ENCODE measurements at places on chromosomes 12 and 14.

- DNase-seq, result no peak
Observed at GRCh38 chr14:61322799-61323290, 1.5 kb downstream of the PRKCH start.

DNA sequence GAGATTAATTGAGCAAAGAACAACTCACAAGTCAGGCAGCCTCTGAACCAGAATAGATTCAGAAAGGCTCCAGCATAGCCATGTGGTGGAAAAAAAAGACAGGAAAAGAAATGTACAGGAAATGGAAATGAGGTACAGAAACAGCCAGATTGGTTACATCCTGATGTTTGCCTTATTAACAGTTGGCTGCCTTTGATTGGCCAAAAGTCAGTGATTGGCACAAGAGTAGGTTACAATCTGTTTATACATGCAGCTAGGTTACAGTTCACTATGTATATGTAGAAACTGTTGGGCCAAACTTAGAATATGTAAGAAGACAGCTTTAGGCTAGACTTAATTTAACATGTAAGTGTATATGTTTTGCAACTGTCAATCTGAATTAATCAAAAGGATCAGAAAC lies 118.9 kb downstream of the UNC79 start:
- no peak for DNase-seq

DNA sequence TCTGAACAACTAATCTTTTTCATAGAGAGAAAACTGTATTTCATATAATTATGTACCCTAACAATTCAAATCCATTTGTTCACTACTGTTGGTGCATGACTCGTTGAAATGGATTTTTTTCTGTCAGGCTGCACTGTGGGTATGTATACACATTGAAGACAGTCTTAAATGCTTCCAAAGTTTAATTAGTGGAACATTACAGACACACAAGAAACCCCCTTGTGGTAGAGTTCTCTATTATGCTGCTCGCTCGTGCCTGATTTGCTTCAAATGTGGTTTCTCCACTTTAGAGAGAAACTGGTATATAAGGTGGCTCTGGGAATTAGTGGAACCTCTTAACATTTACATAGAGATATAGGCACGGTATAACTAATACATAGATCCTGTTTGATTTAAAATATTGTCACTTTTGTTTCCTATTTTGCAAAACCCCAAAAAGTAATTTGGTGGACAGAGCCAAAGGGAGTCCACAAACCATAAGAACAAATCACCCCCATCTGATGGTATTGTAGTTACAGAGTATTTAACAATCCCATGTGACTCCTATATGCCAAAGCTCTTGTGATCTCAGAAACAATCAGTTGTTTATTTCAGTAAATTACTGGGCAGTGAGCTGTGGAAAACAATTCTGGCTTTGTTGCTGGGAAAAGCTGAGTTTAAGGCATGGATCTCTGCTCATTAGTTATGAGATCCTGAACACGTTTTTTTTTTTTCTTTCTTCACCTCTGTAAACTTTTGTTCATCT lies 159.5 kb downstream of the BRMS1L start:
- no peak for DNase-seq

- DNase-seq, result no peak
Observed at GRCh38 chr12:94806617-94807016, 156.3 kb upstream of the TMCC3 start.

DNA sequence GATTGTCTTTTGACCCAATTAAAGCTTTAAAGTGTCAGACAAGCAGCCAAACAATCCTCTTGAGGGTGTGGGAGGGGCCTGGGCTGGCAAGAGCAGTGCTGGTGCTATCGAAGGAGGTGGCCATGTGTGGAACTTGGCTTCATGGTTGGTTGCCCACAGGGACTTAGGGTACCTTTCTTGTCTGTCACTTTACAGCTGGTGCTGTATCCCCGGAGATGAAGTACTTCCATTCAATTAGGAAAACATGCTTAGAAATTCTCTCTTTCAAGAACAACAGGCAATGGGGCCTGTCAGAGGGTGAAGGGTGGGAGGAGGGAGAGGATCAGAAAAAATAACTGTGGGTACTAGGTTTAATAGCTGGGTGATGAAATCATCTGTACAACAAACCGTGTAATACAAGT lies 86.5 kb downstream of the DAAM1 start:
- no peak for DNase-seq

All from neuronal stem cell (in vitro differentiated cells).